Spleen (tissue), 13 donors: ENCODE measurements at places on chromosomes 2 and 18. TPM values are rescaled to one million over a fixed set of nuclear protein-coding genes. Genes with fewer than 3 reads are reported as not detected.

The AQP12A gene
- 1.6 TPM for total RNA-seq

The ARL5A gene
- total RNA-seq = 55.5 TPM

The LCT gene
- not detected for total RNA-seq

GRCh38 chr2:44005846-44006245, 10.1 kb upstream of the LRPPRC start:
- H3K4me1 ChIP-seq = no peaks in the 10 kb centered on the region
- H3K27ac ChIP-seq = no peak overlapping the region
- H3K4me3 ChIP-seq = no peak overlapping the region
- no peak for DNase-seq
- H3K27me3 ChIP-seq = peaks cover 9% of the 10 kb centered on the region
- H3K36me3 ChIP-seq = no peaks in the 10 kb centered on the region

The SCRN3 gene
- total RNA-seq = 22.5 TPM

GRCh38 chr2:119064567-119064966, 94.0 kb downstream of the C1QL2 start:
- DNase-seq = no peak
- H3K27ac ChIP-seq = no peak overlapping the region
- no peaks in the 10 kb centered on the region for H3K36me3 ChIP-seq
- H3K4me1 ChIP-seq = no peaks in the 10 kb centered on the region
- H3K4me3 ChIP-seq = no peak overlapping the region
- no peaks in the 10 kb centered on the region for H3K27me3 ChIP-seq

GRCh38 chr2:109157563-109158105, 28.6 kb downstream of the SH3RF3 start:
- no peaks in the 10 kb centered on the region for H3K36me3 ChIP-seq
- no peaks in the 10 kb centered on the region for H3K27me3 ChIP-seq
- H3K4me3 ChIP-seq = no peak overlapping the region
- no peak overlapping the region for H3K27ac ChIP-seq
- no peaks in the 10 kb centered on the region for H3K4me1 ChIP-seq

GRCh38 chr2:88350331-88351248, 101.9 kb downstream of the FOXI3 start:
- H3K27me3 ChIP-seq = peaks cover 73% of the 10 kb centered on the region
- H3K4me3 ChIP-seq = no peak overlapping the region
- H3K27ac ChIP-seq = no peak overlapping the region
- peak; percentile 82 for DNase-seq

DNA sequence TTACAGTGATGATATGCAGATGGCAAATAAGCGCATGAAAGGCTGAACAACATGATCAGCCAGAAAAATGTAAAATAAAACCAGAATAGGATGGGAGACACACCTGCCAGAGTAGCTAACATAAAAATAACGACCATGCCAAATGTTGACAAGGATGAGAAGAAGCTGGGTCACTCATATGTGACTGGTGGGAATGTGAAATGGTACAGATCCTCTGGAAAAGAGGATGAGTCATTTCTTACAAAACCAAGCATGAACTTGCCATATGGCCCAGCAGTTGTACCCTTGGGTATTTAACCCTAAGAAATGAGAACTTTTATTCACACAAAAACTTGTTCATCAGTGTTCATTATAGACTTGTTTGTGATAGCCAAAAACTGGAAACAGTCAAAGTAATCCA, 143.8 kb downstream of the SH3BP4 start:
- no peak overlapping the region for H3K4me3 ChIP-seq
- H3K27me3 ChIP-seq = peaks cover 4% of the 10 kb centered on the region
- no peaks in the 10 kb centered on the region for H3K36me3 ChIP-seq
- DNase-seq = no peak
- no peaks in the 10 kb centered on the region for H3K4me1 ChIP-seq
- H3K27ac ChIP-seq = no peak overlapping the region

- H3K36me3 ChIP-seq = no peaks in the 10 kb centered on the region
- H3K27ac ChIP-seq = no peak overlapping the region
- peaks cover 28% of the 10 kb centered on the region for H3K27me3 ChIP-seq
- peaks cover 16% of the 10 kb centered on the region for H3K4me1 ChIP-seq
- no peak for DNase-seq
- no peak overlapping the region for H3K4me3 ChIP-seq
These were observed 6.0 kb upstream of the HNRNPLL start for GRCh38 chr2:38608755-38609154.

GRCh38 chr18:10329101-10329500, 125.3 kb upstream of the APCDD1 start:
- H3K27me3 ChIP-seq = no peaks in the 10 kb centered on the region
- no peak overlapping the region for H3K27ac ChIP-seq
- no peaks in the 10 kb centered on the region for H3K36me3 ChIP-seq
- no peak overlapping the region for H3K4me3 ChIP-seq
- no peak for DNase-seq

DNA sequence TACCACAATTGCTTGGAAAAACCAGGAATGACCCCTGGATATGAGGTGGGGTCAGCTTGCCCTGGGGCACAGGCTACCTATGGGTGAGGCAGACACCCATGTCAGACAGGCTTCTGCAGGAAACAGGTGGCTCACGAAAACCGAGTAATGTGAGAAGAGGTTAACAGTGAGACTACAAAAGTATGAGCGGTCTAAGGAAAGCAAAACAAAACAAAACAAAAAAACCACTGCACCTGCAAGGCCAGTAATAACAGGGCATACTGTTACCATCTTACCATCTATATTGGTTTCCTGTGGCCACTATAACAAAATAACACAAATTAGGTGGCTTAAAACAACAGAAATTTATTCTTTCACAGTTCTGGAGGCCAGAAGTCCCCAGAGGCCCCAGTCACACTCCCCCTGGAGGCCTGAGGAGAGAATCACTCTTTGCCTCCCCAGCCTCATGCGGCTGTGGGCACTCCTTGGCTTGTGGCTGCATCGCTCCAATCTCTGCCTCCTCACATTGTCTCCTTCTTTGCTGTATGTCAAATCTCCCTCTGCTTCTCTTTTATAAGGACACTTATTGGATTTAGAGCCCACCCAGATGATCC, 86.6 kb upstream of the EPC2 start:
- no peak overlapping the region for H3K27ac ChIP-seq
- DNase-seq = no peak
- H3K4me1 ChIP-seq = peaks cover 7% of the 10 kb centered on the region
- no peak overlapping the region for H3K4me3 ChIP-seq

DNA sequence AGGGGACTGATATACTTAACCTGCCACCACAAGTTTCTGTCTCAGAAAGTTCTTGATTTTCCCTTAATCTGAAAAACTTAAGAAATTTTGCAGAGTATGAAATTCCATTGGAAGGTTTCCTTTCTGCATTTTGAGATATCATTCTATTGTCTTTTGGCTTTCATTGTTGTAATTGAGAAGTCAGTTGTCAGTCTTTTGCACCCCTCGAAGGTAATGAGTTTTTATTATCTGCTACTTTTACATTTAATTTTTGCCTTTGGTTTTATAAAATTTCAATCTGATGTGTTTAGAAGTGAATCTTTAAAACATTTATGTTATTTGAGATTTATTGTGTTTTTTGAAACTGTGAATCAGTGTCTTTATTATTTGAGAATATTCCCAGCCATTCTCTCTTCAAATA, 4.8 kb upstream of the IL36A start:
- no peak for DNase-seq
- H3K27ac ChIP-seq = no peak overlapping the region
- H3K4me1 ChIP-seq = no peaks in the 10 kb centered on the region

- H3K27ac ChIP-seq = no peak overlapping the region
- no peak overlapping the region for H3K4me3 ChIP-seq
- H3K27me3 ChIP-seq = no peaks in the 10 kb centered on the region
- no peak for DNase-seq
- no peaks in the 10 kb centered on the region for H3K4me1 ChIP-seq
These were observed 68.7 kb downstream of the VWA3B start for GRCh38 chr2:98155716-98156115.

DNA sequence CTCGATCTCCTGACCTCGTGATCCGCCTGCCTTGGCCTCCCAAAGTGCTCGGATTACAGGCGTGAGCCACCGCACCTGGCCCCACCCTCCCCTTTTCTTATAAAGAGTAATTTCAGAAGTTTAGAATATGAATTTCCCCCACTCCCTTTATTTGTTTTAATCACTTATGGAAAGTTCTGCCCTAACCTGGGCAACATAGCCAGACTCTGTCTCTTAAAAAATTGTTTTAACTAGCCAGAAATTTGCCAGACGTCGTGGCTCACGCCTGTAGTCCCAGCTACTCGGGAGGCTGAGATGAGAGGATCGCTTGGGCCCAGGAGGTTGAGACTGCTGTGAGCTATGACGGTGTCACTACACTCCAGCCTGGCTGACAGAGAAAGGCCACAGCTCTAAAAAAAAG, 7.7 kb upstream of the NBAS start:
- no peak overlapping the region for H3K4me3 ChIP-seq
- no peaks in the 10 kb centered on the region for H3K4me1 ChIP-seq
- H3K27ac ChIP-seq = no peak overlapping the region
- no peaks in the 10 kb centered on the region for H3K27me3 ChIP-seq
- H3K36me3 ChIP-seq = no peaks in the 10 kb centered on the region
- DNase-seq = peak; percentile 24

- no peaks in the 10 kb centered on the region for H3K27me3 ChIP-seq
- H3K27ac ChIP-seq = no peak overlapping the region
- no peaks in the 10 kb centered on the region for H3K4me1 ChIP-seq
- H3K36me3 ChIP-seq = no peaks in the 10 kb centered on the region
- DNase-seq = no peak
These were observed 522.7 kb downstream of the THSD7B start for GRCh38 chr2:137287913-137288639.

The NIF3L1 gene
- total RNA-seq = 23.9 TPM

DNA sequence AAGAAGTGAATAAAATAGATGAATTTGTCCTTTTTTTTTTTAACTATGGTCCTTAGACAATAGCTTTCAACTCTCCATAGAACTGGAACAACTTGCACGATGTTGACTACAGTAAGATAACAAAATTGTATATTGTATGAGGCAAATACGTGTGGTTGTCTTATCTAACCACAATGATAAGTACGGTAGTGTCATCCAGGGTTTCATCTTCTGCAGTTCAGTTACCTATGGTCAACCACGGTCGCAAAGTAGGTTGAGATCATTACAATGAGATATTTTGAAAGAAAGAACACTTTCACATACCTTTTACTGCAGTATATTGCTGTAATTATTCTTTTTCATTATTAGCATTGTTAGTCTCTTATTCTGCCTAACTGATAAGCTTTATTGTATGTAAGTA, 295.2 kb downstream of the PARD3B start:
- DNase-seq = no peak
- H3K36me3 ChIP-seq = no peaks in the 10 kb centered on the region
- no peaks in the 10 kb centered on the region for H3K4me1 ChIP-seq
- no peaks in the 10 kb centered on the region for H3K27me3 ChIP-seq
- H3K4me3 ChIP-seq = no peak overlapping the region
- no peak overlapping the region for H3K27ac ChIP-seq

DNA sequence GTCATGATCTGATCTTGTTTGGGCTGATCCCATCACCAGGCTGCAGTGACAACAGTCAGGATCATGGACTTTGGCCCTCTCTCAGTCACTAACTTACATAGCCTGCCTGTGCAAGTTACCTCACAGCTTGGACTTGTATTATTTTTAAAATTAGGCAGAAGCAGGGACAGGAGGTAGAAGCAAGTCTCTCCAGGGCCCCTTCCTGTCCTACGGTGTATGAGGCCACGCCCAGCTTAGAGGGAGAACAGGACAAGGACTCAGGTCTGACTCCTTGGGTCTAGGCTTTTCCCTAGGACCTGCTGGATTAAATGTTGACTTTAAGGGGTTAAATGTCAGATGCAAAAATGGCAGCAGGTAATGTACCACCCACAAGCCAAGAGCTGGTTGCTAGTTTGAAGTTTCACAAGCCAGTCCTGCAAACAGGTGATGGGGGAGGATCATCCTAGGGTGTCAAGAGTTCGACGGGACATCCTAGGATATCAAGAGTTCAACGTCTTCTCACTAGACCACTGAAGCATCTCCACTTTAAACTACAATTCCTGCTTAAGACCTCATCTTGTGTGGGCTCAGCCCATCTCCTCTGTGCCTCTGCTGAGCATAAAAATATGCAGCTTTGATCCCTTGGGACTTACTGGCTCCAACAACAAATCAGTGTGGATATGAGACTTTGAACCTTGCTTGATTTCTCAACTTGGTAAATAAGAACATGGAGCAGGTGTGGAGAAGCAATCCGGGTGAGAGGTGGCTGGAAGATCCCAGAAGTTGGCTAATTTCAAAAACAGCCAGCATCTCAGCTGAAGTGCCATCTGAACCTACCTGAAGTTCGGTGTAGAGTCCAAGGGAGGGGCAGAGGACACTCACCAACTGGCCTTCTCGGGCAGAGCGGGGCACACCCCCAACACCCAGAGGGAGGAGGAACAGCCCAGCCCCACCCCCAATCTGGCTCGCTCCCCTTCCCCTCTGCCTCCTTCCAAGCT, 39.5 kb downstream of the SFXN5 start:
- DNase-seq = no peak
- peak overlapping the region; percentile 82 for H3K27ac ChIP-seq
- H3K36me3 ChIP-seq = no peaks in the 10 kb centered on the region
- H3K4me3 ChIP-seq = no peak overlapping the region
